CD4-positive, alpha-beta T cell treated with Interleukin-6 at 100 ng/mL for 8 hours (primary cell): ENCODE measurements at places on chromosomes 2 and 18.
A peak's percentile ranks its signal among the peaks of the same experiment; 100 is the strongest.

GRCh38 chr2:35989503-35989902 lies 366.1 kb upstream of the CRIM1 start:
- DNase-seq: no peak

- no peak for DNase-seq
These were observed 18.8 kb upstream of the SUCLG1 start for GRCh38 chr2:84477886-84478285.

DNA sequence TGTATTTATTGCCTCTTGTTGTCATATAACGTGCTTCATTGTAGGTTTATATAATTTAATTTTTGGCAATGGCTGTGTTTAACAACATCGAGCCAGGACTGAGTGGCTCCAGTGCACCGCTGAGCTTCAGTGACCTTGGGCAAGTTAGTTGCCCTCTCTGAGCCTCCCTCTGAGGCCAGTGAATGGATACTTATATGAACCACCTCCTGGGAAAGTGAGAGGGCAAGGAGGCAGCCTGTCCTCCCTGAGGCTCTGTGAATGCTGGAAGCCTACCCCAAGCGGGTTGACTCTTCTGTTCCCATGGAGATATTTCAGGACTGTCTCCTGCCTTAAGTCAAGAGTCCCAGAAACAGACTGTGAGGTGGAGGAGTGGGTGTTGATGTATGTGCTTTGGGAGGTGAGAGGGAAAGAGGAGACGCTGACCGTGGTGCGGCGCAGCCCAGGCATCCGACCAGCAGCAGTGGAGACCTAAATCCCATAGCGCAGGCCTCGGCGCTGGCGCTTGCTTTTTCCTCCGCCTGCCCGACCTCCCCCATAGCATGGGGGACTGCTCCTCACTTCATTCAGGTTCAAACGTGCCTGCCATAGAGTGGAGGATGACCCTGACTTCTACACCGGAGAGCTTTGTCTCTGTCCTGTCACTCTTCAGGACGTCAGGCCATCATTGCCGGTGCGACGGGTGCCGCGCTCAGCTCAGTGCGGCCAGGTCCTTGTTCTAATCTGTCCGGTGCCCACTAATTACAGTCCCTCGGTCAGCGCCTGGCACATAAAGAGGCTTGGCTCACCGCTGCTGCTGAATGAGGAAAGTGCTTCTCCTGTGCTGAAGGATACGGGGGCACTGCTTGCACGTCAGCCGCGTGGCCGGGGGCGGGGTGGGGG lies 167.3 kb upstream of the HS6ST1 start:
- DNase-seq: no peak

DNA sequence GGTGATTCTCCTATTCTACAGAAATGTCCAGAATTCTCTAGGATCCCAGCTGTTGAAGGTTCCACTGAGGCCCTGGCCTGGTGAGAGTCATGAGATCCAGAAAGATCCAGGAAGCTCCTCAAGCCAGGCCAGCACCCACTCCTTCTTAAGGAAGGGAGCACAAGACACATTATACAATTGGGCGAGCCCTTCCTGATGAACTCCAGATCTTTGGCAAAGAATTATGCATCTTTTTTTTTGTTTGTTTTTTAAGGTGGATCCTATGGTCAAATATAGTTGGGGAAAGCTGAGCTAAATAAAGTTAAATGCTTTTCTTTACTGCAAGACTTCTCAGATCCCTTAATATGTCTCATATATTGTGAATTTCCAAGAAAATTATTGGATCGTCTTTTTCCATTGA lies 37.0 kb upstream of the LOXHD1 start:
- DNase-seq: no peak

GRCh38 chr2:84881581-84882413 lies 913 bp upstream of the TRABD2A start:
- peak; percentile 89 for DNase-seq

DNA sequence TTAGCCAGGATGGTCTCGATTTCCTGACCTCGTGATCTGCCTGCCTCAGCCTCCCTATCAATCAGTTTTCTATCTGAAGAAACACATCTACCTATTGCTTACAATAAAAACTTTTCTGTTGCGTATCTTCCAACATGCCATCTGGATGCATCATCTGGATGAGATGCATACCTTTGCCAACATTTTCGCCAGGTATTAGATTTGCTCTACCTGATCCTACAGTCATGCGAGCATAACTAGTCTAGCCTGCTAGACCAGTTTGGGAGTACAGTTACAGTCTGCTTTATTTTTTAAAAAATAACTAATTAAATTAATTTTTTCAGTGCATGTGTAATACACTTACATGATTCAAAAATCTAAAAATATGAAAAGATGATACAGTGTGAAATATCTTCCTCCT lies 334.0 kb upstream of the MEX3C start:
- DNase-seq: no peak

- no peak for DNase-seq
These were observed 72.5 kb downstream of the ARL6IP6 start for GRCh38 chr2:152790883-152791282.

DNA sequence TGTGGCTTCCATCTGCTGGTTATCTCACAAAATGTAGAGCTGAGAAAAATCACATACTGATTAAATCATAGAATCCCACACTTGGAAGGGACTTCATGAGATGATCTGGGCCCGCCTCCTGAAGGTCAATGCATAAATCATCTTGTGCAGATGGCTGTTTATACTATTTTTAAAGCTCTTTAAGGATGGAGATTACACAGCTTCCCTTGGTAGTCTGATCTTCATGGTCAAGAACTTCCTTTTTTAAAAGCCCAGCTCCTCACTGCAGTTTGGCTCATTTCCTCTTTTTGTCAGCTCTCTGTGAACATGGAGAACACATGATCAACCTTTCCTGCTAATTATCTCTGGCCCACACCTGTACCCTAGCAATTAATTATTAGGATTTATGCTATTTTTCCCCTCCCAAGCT lies 25.9 kb downstream of the GCG start:
- DNase-seq: no peak

DNA sequence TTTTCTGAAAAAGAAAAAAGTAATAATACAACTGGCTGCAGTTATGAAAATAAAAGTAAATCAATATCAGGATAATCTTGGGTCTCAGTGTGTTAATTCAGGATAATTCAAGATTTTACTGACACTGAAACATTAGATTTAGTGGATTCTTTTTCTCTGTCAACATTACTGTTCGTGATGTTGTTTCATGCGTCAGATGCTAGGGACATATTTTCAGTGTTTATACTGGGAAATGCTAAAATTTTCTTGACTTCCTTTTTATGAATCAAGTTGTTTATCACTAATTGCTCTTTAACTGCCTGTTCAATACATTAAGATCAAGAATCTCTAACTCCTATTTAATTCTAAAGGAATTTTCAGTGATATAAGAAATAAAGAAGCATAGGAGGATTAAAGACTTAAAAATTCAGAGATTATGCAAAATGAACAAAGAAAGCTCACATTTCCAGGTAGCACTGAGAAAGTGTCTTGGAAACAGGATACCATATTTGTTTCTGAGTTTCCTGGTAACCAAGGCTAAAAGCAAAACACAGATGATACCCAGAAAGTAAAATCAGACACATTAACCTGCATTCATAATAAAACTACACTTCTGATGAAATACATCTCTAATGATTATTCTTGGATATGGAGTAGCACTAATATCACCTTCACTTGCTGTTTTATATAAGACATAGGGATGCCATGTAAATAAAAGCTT lies 174.0 kb downstream of the ARL4C start:
- peak; percentile 15 for DNase-seq

GRCh38 chr18:40075616-40076015 lies 1879.4 kb upstream of the PIK3C3 start:
- DNase-seq: no peak

DNA sequence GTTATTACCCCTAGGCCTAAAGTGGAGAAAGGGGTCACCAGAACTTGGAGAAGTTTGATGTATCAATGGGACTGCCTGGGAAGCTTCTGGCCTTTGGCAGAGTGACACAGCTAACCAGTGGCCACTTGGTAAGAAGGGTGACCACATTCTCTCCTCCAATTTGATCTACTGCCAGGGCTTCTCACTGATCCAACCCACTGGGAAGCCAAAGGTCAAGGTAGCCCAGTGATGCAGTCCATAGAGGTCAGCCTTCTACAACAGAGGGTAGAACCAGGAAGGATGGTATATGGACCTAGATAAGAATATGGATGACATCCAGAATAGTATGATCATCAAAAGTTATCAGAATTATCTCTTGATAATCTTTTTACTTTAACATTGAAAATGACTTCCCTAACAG lies 493.6 kb downstream of the NYAP2 start:
- no peak for DNase-seq

DNA sequence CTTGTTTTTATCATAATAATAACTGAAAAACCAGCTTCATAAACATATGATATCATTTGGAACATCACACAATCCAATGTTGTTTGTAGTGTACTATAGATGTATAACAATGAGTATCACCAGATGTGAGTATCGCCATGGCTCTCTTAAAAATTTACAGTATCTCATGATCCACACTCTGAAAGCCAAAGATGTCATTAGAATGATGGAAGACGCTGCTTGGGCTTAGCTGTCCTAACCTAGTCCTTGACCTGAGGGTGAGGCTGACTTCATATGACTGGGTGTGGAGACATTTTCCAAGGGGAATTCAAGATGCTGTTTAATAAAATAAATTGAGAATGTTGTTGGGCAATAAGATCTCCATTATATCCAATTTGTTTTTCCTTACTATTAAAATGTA lies 242.6 kb downstream of the RIT2 start:
- no peak for DNase-seq

- DNase-seq: no peak
These were observed 36.5 kb upstream of the AFF3 start for GRCh38 chr2:100178864-100179263.

- no peak for DNase-seq
These were observed 762.2 kb upstream of the CNTNAP5 start for GRCh38 chr2:123262856-123263255.

DNA sequence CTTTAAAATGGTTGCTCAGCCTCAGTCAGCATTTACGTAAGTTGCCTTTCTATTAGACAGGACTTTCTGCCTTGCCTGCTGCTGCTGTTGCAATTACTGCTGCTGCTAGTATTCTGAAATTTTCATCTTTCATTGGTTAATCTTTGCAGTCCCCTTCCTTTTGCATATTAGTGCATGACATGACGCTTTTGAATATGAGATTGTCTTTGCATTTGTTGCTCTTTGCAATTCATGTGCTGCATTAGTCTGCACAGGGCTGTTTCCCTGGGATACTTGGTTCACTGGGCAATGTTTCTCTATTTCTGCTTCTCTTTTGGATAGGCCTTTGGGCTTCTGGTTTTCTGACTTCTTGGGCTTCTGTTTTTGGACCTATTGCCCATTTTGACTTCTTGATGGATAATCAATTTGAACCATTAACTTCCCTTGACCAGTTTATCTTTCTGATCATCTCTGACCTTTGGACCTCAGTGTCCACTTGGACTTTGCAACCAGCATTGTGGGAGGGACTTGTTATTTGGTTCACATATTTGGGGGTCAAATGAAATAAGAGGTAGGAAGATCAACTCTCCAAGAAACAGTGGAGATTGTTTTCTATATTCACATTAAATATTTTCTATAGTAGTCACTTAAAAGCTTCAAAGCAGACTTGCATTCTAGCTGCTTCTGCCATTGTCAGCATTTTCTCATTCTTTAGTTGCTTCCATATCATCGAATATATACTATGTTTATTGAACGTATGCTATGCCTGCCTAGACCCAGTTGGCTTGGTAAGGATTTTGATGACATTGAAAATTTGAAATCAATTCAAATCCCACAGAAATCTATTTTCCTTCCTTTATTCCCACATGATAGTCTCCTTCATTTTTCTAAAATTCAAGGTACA lies 12.5 kb upstream of the BUB1 start:
- DNase-seq: no peak

GRCh38 chr2:206011018-206011614 lies 74.9 kb downstream of the INO80D start:
- no peak for DNase-seq

- DNase-seq: no peak
These were observed 3.8 kb downstream of the DSG1 start for GRCh38 chr18:31321719-31322118.

GRCh38 chr2:207805566-207806226 lies 36.0 kb upstream of the FZD5 start:
- DNase-seq: no peak

DNA sequence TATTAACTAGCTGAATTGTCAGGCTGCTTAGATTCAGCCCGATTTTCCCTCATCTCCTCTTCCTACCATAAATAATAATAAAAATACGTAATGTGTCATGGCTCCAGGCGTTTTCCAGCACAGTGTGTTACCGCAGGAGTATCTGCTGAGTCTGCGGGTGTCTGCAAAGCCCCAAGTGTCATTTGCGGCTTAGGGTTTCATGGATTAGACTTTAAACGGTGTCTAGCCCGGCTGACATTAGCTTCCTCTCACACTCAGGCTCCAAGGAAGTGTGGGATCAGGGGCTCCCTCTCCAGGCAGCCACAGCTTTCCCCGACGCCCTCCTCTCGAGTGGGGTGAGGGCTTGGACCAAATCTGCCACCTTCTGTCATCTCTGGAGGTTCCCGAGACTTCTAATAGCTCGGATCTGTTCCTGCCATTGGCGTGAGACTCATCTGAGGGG lies 14.1 kb upstream of the HOXD1 start:
- DNase-seq: no peak

DNA sequence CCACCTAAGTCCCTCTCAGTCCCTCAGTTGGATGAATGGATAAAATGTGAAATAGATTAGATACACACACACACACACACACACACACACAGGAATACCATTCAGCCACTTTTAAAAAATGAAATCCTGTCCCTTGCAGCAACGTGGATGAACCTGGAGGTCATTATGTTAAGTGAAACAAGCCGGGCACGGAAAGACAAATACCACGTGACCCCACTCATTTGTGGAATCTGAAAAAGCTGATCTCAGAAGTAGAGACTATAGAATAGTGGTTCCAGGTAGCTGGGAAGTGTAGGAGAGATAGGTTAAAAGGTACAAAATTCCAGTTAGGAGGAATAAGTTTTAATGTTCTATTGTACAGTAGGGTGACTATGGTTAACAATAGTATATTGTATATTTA lies 31.0 kb downstream of the TTC32 start:
- no peak for DNase-seq

DNA sequence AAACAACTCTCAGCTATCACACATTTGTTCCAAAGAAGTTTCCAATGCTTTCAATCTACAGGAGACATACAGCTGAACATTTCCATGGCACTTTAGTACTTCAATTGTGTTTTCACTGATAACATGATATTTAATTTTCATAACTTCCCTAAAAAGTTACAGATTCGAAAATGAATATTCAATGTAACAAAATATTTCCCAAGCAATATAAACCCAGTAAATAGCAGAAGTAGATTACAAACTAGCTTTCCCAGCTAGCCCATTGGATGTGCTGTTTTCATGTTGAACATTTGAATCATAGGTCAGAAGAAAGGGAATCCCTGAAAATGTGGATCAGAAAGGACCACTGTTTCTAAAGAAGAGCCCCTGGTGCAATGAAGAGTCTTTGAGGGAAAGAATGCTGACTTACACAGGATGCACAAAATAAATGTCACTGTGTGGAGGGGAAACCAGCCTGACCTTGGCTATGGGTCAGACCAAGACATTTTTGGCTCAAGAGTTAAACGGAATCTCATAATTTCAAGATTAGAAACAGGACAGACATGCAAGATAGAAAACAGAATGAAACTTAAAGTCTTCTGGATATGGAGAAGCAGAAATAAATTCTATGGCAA lies 22.5 kb downstream of the CYTIP start:
- no peak for DNase-seq
